ENCODE measurements at places on chromosomes 16 and 17. TPM values are rescaled to one million over a fixed set of nuclear protein-coding genes. Genes with fewer than 3 reads are reported as not detected.

ZP2 gene
- not detected for total RNA-seq

- no peak for DNase-seq
Observed at GRCh38 chr16:48409839-48410632, 24.8 kb upstream of the SIAH1 start.

GRCh38 chr17:40607641-40608040, 40.0 kb downstream of the SMARCE1 start:
- DNase-seq: no peak

DNA sequence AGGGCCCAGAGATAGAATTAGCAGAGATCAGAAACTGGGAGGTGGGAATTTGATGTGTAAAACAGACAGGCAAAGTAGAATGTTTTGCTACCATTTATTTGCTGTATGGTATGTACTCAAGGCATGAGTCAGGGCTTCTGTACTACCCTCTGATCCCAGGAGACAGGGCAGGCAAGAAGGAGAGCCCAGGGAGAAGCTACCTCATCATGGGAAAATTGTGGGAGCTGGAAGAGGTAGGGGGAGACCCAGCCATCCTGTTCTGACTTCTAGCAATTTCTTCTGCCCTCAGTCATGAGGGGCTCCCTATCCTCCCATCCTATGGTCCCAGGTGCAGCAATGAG, 1.7 kb upstream of the PIGS start:
- no peak for DNase-seq

DNA sequence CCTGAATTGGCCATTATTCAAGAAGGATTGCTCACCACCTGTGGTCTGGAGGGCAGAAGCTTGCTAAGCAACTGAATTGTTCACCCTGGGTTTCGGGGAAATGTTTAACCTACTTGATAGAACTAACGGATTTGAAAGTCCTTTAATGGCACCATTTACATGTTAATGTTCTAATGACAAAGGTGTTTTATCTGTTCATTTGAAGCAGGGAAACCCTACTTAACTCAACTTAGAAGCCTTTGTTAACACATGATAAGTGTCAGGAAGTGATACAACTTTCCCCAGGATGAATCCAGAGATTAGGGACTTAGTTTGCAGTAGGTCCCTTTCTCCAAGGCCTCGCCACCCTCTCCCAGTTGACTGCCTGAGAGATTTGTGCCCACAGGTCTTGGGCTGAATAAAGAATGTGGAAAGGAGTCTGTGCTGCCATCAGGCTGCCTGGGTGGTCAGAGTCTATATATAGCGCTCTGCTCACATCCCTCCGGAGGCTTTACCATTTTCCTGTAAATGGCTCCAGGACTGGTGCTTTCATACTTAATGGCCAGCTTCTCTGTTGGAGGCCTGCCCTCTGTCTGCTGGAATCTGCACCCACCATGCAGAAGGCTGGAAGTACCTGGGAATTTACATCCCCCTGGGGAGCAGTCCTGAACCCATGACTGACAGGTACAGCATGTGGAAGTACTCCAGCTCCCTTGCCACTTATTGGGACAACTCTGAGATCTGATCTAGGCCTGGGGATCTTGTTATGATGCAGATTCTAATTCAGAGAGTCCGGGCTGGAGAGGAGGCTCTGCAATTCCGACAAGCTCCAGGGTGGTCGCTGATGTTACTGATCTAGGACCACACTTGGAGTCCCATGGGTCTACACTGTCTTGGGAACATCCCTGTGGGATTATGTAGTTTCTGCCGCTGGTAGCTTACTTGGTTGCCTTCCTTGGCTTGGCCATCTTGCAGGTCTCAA, 99.9 kb downstream of the ASIC2 start:
- DNase-seq: no peak

TSEN54 gene
- total RNA-seq: 14.6 TPM

- no peak for DNase-seq
Observed at GRCh38 chr16:67782567-67783352, 23.6 kb downstream of the RANBP10 start.

DNA sequence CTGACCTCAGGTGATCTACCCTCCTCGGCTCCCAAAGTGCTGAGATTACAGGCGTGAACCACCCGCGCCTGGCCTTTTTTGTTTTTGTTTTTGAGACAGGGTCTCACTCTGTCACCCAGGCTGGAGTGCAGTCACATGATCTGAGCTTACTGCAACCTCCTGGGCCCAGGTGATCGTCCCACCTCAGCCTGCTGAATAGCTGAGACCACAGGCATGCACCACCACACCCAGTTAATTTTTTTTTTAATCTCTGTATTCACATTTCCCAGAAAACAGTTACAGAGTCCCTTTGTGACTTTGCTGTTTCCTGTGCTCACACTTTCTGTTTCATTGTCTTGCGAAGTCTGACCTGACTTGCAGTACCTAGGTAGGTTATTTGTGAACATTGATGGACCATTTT, 2.7 kb downstream of the CLUAP1 start:
- DNase-seq: peak; percentile 37
